Trophoblast cell (in vitro differentiated cells and primary cell): ENCODE measurements at places on chromosomes 1 and 21.

- peaks cover 39% of the 10 kb centered on the region for H3K4me1 ChIP-seq
- H3K27ac ChIP-seq = peak within 1 kb of the TSS; percentile 100
- H3K36me3 ChIP-seq = peaks cover 32% of the 10 kb centered on the region
- peak; percentile 64 for DNase-seq
Observed at GRCh38 chr1:154970631-154971340, at the start of gene SHC1. Gene SHC1, minus strand, starts transcription at chr1:154970747. Its CDS starts 221 bp downstream, at chr1:154970526.

GRCh38 chr1:191558379-191558778 lies 599.9 kb upstream of the RGS18 start:
- no peak for DNase-seq
- no peak overlapping the region for H3K4me3 ChIP-seq
- H3K36me3 ChIP-seq = no peaks in the 10 kb centered on the region
- no peak overlapping the region for H3K27ac ChIP-seq
- H3K27me3 ChIP-seq = no peaks in the 10 kb centered on the region
- no peaks in the 10 kb centered on the region for H3K4me1 ChIP-seq

GRCh38 chr1:60280256-60280655 lies 206.7 kb upstream of the C1orf87 start:
- H3K4me1 ChIP-seq = peaks cover 6% of the 10 kb centered on the region
- H3K27ac ChIP-seq = no peak overlapping the region
- no peak for DNase-seq
- no peak overlapping the region for H3K4me3 ChIP-seq
- H3K27me3 ChIP-seq = no peaks in the 10 kb centered on the region
- no peaks in the 10 kb centered on the region for H3K36me3 ChIP-seq

DNA sequence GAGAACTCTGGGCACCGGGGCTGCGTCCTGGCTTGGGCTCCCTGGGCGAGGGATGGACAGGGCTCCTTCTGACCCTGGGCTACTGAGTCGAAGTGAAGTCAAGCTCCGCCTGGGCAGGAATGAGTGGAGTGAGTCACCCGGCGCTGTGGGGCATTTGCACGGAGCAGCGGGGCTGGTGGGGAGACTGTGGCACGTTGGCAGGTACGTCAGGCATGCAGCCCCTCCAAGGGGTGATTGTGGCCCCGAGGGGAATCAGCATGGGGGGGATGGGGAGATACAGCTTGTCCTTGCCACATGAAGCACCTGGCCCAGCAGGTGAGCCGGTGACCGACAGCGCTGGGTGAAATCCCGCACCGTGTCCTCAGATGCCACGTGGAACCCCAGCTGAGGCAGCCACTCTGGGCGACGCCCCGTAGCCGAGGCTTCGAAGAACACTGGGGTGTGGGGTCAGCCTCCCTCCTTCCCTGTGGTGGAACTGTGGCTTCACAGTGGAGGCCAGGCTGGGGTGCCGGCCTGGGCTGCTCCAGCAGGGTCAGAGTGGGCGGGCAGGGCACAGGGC lies 62.3 kb downstream of the COL18A1 start:
- H3K4me1 ChIP-seq = peaks cover 10% of the 10 kb centered on the region
- no peak overlapping the region for H3K27ac ChIP-seq
- DNase-seq = no peak
- peaks cover 40% of the 10 kb centered on the region for H3K36me3 ChIP-seq
- no peak overlapping the region for H3K4me3 ChIP-seq

DNA sequence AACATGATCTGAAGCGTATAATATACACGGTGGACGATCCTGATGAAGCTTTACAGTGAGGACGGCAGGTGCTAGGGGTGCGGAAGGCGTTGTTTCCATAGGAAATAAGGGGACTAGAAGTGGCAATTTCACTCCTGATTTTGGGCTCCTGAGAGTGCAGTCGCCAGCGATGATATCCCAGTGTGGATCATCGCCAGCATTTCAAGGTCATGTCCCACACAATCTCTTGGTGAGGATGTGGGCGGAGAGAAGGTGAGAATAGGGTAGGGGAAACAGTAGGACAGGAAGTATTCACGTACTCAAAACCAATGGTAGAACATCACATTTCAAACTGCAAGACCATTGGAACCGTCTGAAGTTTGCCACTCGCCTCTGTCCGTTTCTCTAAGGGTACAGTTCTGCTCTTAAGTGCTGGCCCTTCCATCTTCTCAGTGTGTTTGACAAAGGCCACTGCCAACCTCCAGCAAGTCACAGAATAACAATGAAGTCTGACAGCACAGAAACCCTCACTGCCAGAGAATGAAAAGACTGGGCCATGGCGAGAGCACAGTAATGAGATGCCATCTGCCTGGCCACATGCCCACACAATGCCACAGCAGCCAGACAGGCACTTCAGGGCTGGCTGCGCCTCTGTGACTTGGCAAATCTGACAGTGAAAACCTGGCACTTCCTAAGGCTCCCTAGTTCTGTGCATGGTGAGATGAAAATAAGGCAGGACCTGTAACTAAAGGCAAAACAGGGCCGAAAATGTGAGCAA lies 27.9 kb downstream of the PCSK9 start:
- H3K4me1 ChIP-seq = no peaks in the 10 kb centered on the region
- H3K27me3 ChIP-seq = no peaks in the 10 kb centered on the region
- no peak overlapping the region for H3K27ac ChIP-seq
- no peak overlapping the region for H3K4me3 ChIP-seq
- H3K36me3 ChIP-seq = peaks cover 29% of the 10 kb centered on the region
- no peak for DNase-seq

GRCh38 chr21:29312981-29313380 lies 14.3 kb downstream of the BACH1 start:
- H3K4me1 ChIP-seq = peaks cover 6% of the 10 kb centered on the region
- no peak for DNase-seq
- no peaks in the 10 kb centered on the region for H3K36me3 ChIP-seq
- H3K4me3 ChIP-seq = no peak overlapping the region
- no peak overlapping the region for H3K27ac ChIP-seq
- no peaks in the 10 kb centered on the region for H3K27me3 ChIP-seq

DNA sequence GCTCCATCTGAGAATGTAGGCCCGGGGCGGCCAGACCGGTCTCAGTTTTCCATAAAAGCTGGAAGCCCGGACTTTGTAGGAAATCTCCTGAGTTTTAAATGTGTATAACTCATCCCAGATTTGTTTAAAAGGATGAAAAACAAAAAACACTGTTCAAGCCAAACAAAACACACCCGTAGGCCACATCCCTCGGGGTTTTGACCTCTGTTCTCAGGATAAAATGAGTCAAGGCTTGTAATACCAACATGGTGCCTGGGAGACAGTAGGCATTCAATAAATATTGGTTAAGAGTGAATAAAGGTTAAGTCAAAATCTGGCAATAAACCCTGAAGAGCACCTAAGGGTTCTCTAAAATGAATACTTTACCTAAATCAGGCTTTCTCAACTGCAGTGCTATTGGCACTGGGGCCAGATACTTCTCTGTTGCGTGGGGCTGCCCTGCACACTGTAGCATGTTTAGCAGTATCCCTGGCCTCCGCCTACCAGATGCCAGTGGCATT lies 55.0 kb downstream of the KAZN start:
- no peak for DNase-seq
- no peaks in the 10 kb centered on the region for H3K27me3 ChIP-seq
- H3K27ac ChIP-seq = no peak overlapping the region
- H3K36me3 ChIP-seq = no peaks in the 10 kb centered on the region
- peaks cover 2% of the 10 kb centered on the region for H3K4me1 ChIP-seq

GRCh38 chr21:29704719-29705118 lies 235.1 kb downstream of the GRIK1 start:
- no peaks in the 10 kb centered on the region for H3K27me3 ChIP-seq
- H3K4me1 ChIP-seq = no peaks in the 10 kb centered on the region
- no peak overlapping the region for H3K27ac ChIP-seq
- no peaks in the 10 kb centered on the region for H3K36me3 ChIP-seq
- no peak overlapping the region for H3K4me3 ChIP-seq
- DNase-seq = no peak

GRCh38 chr1:18160290-18160942 lies 52.8 kb downstream of the IGSF21 start:
- H3K4me1 ChIP-seq = no peaks in the 10 kb centered on the region
- no peaks in the 10 kb centered on the region for H3K27me3 ChIP-seq
- no peak overlapping the region for H3K27ac ChIP-seq

DNA sequence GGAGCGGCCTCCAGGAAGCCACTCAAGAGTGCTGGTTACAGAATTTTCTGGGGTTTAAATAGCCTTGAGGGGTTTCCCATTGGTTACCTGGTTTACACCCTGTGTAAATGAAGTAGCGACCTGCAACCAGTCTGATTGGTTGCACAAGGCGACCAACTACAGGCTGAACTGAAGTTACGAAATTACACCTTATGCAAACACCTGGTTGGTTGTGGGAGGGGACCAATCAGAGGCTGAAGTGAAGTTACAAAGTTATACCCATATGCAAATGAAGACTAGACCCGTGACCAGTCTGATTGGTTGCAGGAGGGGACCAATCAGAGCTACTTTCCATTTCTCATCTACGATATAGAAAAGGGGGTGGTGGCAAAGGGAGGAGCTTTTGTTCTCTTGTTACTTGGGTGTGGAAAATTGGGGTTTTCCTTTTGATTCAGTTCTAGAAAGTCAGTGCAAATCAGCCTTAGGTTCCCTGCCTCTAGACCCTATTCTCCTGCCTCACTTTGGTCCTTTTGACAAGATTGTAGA lies 22.2 kb upstream of the C1orf174 start:
- DNase-seq = no peak
- H3K27me3 ChIP-seq = no peaks in the 10 kb centered on the region
- no peak overlapping the region for H3K4me3 ChIP-seq
- no peaks in the 10 kb centered on the region for H3K4me1 ChIP-seq
